ENCODE measurements at places on chromosomes 5 and 9.

DNA sequence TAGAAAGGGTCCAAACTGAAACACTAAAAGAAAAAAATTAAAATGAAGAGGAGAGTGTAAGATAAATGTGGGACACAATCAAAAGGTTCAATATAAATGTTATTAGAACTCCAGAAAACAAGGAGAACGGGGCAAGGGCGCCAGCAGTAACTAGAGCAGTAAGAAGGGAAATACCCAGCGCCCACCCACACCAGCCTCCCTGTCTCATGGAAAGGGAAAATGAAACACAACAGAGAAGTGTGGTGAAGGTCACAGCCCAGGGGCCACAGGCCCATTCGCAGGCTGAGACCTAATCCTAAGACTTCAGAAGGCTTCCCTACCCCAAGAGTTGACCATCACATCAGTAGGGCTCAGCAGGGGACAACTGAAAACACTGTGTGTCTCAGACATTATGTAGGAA is 45.8 kb upstream of the CLK4 start:
- no peak for DNase-seq

- DNase-seq, result no peak
Observed at GRCh38 chr5:16457451-16457850, 8.1 kb downstream of the ZNF622 start.

DNA sequence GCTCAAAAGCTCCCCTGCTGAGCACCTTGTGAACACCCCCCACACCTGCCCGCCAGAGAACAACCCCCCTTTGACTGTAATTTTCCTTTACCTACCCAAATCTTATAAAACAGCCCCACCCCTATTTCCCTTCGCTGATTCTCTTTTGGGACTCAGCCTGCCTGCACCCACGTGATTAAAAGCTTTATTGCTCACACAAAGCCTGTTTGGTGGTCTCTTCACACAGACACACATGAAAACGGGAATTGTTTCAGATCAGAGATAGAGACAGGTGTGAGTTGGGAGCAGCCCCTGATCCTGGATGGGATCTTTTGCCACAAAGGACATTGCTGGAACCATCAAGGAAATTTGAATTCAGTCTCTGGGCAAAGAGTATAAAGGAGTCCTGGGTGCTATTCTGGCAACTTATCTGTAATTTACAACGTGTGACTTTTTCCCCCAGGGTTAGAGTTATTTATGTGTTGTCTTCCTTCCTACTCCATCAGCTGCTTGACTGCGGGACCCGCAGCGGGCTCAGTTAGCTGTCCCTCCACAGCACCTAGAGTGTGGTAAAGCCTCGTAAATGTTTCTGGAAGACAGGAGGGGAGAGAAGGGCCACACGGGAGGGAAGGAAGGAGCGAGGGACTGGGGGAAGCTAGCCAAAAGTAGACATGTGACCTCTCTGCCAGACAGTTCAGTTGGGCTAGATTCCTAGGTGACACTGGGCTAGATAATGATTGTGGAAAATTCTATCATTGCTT is 437.0 kb downstream of the ZNF608 start:
- peak; percentile 10 for DNase-seq

- DNase-seq, result no peak
Observed at GRCh38 chr5:143347698-143348344, 55.7 kb downstream of the NR3C1 start.

DNA sequence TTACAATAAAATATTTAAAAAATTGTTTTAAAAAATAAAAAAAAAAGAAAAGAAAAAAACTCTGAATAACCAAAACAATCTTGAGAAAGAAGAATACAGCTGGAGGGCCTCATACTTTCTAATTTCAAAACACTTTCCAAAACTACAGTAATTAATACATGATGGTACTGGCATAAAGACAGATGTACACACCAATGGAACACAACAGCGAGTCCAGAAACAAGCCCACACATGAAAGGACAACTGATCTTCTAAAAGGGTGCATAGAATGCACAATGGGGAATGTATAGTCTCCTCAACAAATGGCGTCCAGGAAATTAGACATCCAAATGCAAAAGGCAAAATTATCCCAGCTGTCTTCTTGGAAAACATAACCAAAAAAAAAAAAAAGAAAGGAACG is 99.6 kb downstream of the LURAP1L start:
- DNase-seq, result no peak

DNA sequence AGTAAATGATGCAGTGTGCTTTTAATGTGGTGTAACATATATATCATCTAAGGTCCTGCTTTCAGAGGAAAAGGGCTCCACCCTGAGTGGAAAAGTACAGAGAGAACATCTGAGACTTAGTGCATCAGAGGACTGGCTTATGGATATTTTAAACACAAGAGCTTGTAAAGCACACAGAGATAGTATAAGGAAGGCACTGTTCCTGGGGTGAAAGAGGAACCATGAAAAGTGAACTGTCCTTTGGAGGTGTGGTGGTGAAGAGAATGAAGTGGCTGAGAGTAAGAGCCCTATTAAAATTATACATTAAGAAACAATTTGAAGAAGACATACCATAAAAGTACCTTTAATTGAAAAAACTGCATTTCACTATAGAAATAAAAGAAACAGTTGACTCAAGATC is 68.9 kb downstream of the CSF2 start:
- DNase-seq, result no peak

- no peak for DNase-seq
Observed at GRCh38 chr9:101307051-101307450, 77.8 kb downstream of the BAAT start.

DNA sequence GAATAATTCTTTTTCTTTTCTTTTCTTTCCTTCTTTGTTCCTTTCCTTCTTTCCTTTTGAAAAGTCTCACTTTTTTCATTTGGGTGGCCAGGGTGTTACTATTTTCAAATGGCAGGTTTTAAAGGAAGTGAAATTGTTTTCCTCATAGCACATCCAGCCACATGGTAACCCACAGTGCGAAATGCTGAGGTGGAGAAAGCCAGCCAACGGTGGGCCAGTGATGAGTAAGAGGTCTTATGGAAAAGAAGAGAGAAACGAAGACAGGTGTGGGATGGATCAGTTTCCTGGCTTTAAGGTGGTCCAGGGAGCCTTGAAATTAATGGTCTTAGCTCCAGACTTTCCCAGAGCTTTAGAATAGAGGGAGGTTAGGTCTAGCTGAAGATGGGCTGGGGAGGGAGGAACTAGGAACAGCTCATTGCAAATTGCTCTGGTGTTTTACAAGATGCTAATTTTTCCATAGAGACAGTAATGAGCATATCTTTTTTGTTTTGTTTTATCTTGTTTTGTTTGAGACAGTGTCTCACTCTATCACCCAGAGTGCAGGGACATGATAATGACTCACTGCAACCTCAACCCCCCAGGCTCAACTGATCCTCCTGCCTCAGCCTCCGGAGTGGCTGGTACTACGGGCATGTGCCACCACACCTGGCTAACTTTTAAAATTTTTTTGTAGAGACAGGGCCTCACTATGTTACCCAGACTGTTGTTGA is 17.8 kb downstream of the ITK start:
- DNase-seq, result peak; percentile 10

DNA sequence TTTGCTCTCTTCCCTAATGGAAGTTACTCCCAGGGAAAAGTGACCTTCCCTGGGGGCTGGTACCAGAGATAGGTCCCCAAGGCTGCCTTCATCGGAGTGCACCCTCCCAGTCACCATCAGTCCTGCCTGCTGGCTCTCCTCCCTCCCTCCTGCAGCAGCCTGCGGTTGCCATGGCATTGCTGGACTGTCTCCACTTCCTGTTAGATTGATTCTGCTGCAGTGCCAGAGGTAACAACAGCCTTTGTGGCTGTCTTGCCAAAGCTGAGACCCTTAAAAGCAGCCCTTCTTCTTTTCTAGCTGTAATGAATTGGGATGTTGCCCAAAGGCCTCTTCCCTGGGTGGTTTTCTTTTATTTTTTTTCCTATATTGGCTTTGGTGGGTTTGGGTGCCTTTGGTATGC is 78.1 kb upstream of the PRLR start:
- DNase-seq, result no peak

DNA sequence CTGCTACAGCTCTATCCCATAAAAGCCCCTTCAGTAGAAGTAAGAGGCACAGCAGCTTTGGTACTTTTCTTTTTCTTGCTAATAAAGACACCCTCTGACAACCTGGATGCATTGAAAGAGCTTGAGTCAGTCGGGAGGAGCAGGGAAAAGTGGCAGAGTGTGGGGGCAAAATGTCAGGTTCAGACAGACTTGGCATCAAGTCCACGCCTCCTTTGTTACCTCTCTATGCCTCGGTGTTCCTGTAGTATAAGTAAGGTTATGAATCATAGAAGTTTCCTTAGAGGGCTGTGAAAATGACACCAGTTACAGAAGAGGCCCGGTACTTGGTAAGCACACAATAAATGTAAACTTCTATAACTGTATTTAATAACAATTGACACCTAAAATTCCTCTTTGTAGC is 133.9 kb downstream of the ESM1 start:
- no peak for DNase-seq

- DNase-seq, result no peak
Observed at GRCh38 chr9:4380406-4380805, 80.5 kb upstream of the GLIS3 start.

GRCh38 chr5:1228120-1228519 is 2.9 kb downstream of the SLC6A18 start:
- no peak for DNase-seq

DNA sequence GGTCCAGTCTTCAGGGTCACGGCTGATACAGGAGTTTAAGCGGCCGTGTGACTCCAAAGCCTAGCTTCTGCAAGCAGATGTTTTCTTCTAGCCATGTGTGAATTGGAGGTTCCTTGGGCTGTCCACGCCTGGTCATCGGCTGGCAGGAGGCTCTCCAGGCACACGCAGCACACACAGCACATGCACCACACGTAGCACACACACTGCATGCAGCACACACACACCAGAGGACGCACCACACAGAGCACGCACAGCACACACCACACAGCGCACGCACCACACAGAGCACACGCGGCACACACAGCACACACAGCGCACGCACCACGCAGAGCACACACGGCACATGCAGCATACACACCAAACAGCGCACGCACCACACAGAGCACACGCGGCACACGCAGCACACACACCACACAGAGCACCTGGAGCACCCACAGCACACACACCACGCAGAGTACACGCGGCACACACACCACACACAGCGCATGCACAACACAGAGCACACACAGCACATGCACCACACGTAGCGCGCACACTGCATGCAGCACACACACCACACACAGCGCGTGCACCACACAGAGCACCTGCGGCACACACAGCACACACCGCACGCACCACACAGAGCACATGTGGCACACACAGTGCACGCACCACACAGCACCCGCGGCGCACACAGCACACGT is 234.3 kb downstream of the FANCC start:
- DNase-seq, result no peak

GRCh38 chr9:36051317-36051716 is 14.6 kb downstream of the RECK start:
- no peak for DNase-seq

GRCh38 chr5:174799121-174799520 is 74.7 kb downstream of the MSX2 start:
- no peak for DNase-seq

DNA sequence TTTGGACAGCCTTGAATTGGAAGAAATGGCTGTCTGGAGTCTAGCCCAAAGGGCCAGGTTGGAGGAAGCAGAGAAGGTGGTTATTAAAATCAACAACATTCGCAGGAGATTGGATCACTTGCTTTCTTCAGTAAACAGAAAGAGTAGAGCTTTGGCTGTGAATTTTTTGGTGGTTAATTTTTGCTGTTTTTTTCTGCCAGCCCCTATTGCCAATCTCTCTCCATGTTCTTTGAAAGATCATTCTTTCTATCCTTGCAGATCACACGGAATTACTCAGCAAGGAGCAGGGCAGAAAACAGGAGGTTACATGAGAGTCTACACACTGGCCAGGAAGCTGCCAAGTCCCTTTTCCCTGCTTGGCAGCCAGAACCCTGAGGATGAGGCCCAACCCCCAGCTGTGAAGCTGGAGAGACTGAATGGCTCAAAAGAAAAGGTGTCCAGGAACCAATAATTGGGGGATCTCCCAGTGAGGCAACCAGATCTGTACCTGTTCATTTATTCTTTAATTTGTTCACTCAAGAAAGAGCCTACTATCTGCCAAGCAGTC is 13.0 kb downstream of the GLRX start:
- DNase-seq, result no peak

DNA sequence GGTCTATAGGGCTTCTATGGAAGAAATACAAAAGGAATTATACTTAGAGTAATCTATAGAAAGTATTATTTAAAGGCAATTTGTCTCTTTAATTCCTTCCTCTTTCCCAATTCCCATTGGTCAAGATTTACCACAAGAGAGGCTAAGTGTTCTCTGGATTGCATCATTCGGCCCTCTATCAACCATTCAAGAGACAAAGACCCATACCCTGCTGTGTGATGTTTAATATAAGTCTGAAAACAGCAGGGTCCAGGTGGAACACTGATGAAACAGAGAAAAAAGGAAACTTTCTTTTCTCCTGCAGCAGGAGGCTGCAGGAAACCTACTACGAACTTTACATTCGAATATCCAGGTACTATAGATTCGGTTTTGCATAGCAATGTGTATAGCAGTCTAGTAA is 323.4 kb downstream of the CHSY3 start:
- no peak for DNase-seq

DNA sequence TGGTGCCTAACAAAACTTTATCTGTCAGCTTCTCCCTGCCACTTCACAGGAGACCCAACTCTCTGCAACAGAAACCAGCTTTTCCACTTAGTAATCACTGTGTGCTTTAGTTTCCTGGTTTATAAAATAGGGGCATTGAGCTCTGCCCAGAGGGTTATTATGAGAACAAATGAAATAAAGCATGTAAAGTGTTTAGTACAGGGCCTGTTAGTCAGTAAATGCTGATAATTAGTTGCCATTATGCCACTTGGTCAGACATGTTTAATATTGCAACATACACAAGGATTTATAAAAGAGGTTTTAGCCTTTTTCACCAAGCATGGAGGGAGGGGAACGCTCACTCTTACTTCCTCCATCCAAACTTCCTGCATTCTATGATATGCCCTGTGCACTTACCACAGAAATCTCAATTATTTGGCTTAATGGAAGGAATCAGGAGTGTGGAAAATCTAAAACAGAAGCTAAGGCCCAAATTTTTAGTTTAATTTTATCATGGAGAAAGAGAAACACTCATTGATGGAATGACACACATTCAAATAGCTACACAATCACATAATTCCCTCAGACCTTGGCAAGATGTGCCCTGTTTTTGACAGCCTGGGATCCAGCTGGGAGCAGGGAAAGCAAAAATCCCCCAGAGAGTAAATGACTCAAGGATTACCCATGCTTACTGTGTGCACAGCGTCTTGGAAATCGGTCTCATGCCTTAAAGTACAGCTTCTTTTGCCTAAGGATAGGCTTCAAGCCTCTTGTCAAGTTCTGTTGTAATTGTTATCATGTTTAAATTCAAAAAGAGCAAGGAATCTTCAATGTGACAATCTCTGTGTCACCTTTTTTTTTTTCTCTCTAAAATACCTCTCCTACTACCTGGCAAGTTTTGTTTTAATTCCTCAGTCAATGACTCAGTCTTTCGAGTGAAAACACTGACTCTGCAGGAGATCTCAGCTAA is 34.0 kb downstream of the ZNF474 start:
- DNase-seq, result no peak

GRCh38 chr9:18492612-18493011 is 18.7 kb downstream of the ADAMTSL1 start:
- DNase-seq, result no peak

- no peak for DNase-seq
Observed at GRCh38 chr5:3142261-3143027, 391.0 kb upstream of the IRX2 start.

Data from hematopoietic multipotent progenitor cell treated with erythropoietin and hydrocortisone succinate and interleukin-3 and kit ligand, for 4 days (in vitro differentiated cells).